Activated T-cell treated with anti-CD3 and anti-CD28 coated beads, Interleukin-2, amount 50 U/mL, for 72 hours (primary cell): ENCODE measurements at places on chromosomes 5 and 9. TPM values are rescaled to one million over a fixed set of nuclear protein-coding genes. Genes with fewer than 3 reads are reported as not detected.

- no peak for DNase-seq
- no peaks in the 10 kb centered on the region for H3K4me1 ChIP-seq
- H3K36me3 ChIP-seq, result peaks cover 1% of the 10 kb centered on the region
Observed at GRCh38 chr5:105952875-105953274, 1717.9 kb downstream of the EFNA5 start.

GRCh38 chr9:83056174-83056573 lies 6.8 kb downstream of the RASEF start:
- DNase-seq, result no peak
- peaks cover 2% of the 10 kb centered on the region for H3K36me3 ChIP-seq
- H3K27me3 ChIP-seq, result peaks cover 19% of the 10 kb centered on the region
- H3K4me1 ChIP-seq, result no peaks in the 10 kb centered on the region
- H3K4me3 ChIP-seq, result no peak overlapping the region

DNA sequence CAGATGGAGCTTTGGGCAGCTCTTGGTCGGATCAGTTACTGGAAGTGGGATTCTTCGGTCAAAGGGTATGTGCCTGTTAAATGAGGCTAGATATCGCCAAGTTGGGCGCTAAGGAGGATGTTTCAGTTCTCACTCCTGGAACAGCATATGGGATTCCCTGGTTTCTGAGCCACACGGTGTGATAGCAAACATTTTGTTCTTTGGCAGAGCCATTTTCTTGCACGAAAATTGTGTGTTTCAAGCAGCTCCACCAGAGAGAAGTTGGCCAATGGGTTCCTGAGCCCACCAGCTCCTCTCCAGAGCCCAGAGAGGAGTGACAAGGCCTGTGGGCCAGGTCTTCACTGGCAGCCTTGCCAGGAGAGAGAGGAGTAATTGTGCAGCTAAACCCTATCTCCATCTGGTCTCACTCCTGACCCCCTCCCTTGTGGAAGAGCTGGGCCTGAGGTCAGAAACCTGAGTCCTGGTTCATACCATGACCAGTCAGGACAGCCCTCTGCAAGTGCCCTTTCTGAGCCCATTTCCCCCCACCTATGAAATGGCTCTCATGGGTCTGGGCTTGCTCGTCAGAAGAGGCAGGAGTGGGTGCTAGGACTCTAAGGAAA lies 10.7 kb upstream of the SLC6A7 start:
- no peak overlapping the region for H3K27ac ChIP-seq
- no peak overlapping the region for H3K4me3 ChIP-seq
- no peaks in the 10 kb centered on the region for H3K27me3 ChIP-seq
- no peaks in the 10 kb centered on the region for H3K4me1 ChIP-seq
- no peak for DNase-seq

GRCh38 chr5:78232163-78232562 lies 62.3 kb downstream of the AP3B1 start:
- H3K27me3 ChIP-seq, result no peaks in the 10 kb centered on the region
- H3K27ac ChIP-seq, result no peak overlapping the region
- no peak overlapping the region for H3K4me3 ChIP-seq

The FST gene
- total RNA-seq, result 2.5 TPM

The SLC6A7 gene
- not detected for total RNA-seq
